ENCODE measurements at places on chromosomes 6 and 20.
A peak's percentile ranks its signal among the peaks of the same experiment; 100 is the strongest.

DNA sequence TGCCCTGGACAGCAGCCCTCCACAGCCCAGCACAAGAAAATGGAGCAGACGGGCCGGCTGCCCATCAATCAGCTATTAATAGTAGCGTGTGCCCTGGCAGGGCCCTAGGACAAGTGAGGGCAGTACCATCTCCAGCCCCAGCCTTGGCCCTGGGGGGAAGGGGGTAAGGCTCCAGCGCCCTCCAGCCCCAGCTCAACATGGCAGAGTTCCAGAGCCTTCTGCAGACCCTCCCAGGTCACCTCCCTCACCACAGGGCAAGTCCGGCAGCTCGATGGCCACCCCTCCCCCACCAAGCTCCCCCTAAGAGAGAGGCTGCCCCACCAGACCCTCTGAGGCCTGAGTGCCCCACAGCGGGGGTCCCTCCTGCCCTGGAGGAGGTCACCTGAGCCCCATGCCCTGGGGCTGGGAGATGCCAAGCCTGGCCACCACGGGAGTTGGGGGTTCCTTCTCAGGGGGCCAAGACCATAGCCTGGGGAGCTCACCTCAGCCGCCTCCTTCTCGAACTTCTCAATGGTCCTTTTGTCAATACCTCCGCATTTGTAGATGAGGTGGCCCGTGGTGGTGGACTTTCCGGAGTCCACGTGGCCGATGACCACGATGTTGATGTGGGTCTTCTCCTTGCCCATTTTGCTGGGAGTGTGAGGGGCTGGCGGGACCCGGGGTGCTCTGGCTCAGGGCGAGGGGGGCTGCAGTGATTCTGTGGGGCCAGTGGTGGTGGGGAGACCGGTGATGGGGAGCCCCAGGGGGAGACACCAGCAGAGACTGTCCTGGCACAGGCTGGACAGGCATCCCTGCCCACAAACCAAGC lies 1.5 kb downstream of the EEF1A2 start:
- no peaks in the 10 kb centered on the region for H3K36me3 ChIP-seq
- H3K27ac ChIP-seq, result no peak overlapping the region
- no peak for DNase-seq
- peaks cover 16% of the 10 kb centered on the region for H3K4me1 ChIP-seq

GRCh38 chr6:106773522-106773921 lies 144.1 kb downstream of the QRSL1 start:
- H3K36me3 ChIP-seq, result no peaks in the 10 kb centered on the region
- no peak for DNase-seq
- H3K4me1 ChIP-seq, result no peaks in the 10 kb centered on the region
- H3K27me3 ChIP-seq, result no peaks in the 10 kb centered on the region
- H3K27ac ChIP-seq, result no peak overlapping the region
- no peak overlapping the region for H3K4me3 ChIP-seq

GRCh38 chr6:124512431-124512830 lies 449.8 kb upstream of the RNF217 start:
- no peak overlapping the region for H3K27ac ChIP-seq
- H3K4me3 ChIP-seq, result no peak overlapping the region
- no peaks in the 10 kb centered on the region for H3K27me3 ChIP-seq
- H3K36me3 ChIP-seq, result no peaks in the 10 kb centered on the region

GRCh38 chr6:140355476-140355875 lies 981.0 kb upstream of the CITED2 start:
- DNase-seq, result no peak
- H3K4me3 ChIP-seq, result no peak overlapping the region
- H3K4me1 ChIP-seq, result no peaks in the 10 kb centered on the region

GRCh38 chr6:37691904-37692806 lies 5.5 kb downstream of the MDGA1 start:
- no peak overlapping the region for H3K4me3 ChIP-seq
- H3K4me1 ChIP-seq, result peaks cover 21% of the 10 kb centered on the region
- no peaks in the 10 kb centered on the region for H3K27me3 ChIP-seq
- H3K27ac ChIP-seq, result no peak overlapping the region
- H3K36me3 ChIP-seq, result no peaks in the 10 kb centered on the region

DNA sequence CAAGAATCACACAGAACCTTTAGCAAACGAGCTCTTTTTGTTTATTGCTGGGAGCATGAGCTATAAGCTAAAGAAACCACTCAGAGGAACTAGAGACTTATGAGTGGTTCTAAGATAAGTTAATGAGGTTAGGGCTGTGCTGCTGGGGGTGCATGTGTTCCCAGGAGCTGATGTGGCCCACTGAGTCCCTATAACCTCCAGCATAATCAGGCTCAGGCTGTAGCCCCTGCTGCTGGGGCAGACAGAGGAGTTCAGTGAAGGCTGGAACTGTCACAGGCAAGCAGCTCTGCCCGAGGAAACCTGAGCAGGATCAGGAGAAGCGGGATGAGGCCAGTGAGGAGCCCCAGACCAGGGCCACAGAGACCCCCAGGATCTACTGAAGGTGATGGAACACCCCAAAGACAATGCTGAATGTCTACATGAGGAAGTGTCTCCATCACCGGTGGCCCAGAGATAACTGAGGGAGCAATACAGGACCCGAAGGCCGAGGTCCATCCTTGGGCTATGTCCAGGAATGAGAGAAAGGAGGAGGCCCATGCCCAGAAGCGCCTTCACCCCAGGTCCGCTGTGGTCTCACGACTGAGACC lies 17.3 kb downstream of the TUBB2B start:
- DNase-seq, result no peak
- H3K27ac ChIP-seq, result no peak overlapping the region
- no peak overlapping the region for H3K4me3 ChIP-seq
- H3K27me3 ChIP-seq, result peaks cover 28% of the 10 kb centered on the region
- no peaks in the 10 kb centered on the region for H3K4me1 ChIP-seq

GRCh38 chr6:1380625-1381427 lies 8.6 kb upstream of the FOXF2 start:
- H3K4me1 ChIP-seq, result no peaks in the 10 kb centered on the region
- H3K36me3 ChIP-seq, result no peaks in the 10 kb centered on the region
- DNase-seq, result no peak

- H3K27ac ChIP-seq, result no peak overlapping the region
- H3K36me3 ChIP-seq, result no peaks in the 10 kb centered on the region
- DNase-seq, result no peak
- H3K4me1 ChIP-seq, result peaks cover 48% of the 10 kb centered on the region
- peak overlapping the region; percentile 60 for H3K4me3 ChIP-seq
Measured at GRCh38 chr6:6004390-6004995, 2.2 kb downstream of the NRN1 start.

GRCh38 chr6:1103945-1104623 lies 207.8 kb upstream of the FOXQ1 start:
- H3K36me3 ChIP-seq, result no peaks in the 10 kb centered on the region
- no peak for DNase-seq
- H3K4me1 ChIP-seq, result no peaks in the 10 kb centered on the region
- H3K4me3 ChIP-seq, result no peak overlapping the region

DNA sequence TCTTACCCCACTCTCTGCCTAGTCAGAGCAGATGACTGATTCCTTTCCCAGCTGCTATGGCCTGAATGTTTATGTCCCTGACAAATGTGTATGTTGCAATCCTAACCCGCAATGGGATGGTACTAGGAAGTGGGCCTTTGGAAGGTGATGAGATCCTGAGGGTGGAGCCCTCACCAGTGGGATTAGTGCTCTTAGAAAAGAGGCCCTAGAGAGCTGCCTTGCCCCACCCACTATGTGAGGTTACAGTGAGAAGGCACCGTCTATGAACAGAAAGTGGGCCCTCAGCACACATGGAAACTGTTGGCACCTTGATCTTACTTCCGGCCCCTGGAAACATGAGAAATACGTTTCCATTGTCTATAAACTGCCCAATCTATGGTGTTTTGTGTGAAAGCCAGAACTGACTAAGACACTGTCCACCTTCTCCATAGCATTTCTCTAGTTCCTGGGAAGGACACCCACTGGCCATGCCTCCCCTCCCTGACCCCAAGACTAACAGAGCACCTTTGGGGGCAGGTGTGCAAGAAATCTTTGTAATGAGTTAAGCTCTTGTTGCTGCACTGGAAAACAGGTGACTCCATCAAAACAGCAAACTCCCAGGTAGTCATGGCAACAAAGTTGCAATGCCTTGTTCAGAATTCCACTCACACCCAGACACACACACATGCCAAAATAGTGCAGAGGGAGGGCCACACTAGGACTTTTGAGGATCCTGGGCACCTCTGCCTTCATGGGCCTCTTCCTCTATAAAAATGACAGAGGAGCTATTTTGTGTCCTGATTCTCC lies 16.2 kb downstream of the GABRR2 start:
- H3K4me3 ChIP-seq, result no peak overlapping the region
- no peak overlapping the region for H3K27ac ChIP-seq
- H3K27me3 ChIP-seq, result no peaks in the 10 kb centered on the region

GRCh38 chr20:58839474-58839874 lies 11.2 kb downstream of the GNAS-AS1 start:
- H3K4me1 ChIP-seq, result no peaks in the 10 kb centered on the region
- H3K4me3 ChIP-seq, result no peak overlapping the region
- DNase-seq, result peak; percentile 45
- no peak overlapping the region for H3K27ac ChIP-seq
- H3K36me3 ChIP-seq, result no peaks in the 10 kb centered on the region

GRCh38 chr6:108947114-108947854 lies 99.1 kb downstream of the ARMC2 start:
- no peak overlapping the region for H3K4me3 ChIP-seq
- DNase-seq, result no peak
- H3K4me1 ChIP-seq, result peaks cover 20% of the 10 kb centered on the region
- no peaks in the 10 kb centered on the region for H3K27me3 ChIP-seq

GRCh38 chr6:37289931-37290330 lies 32.0 kb upstream of the TMEM217 start:
- H3K27ac ChIP-seq, result no peak overlapping the region
- H3K4me1 ChIP-seq, result peaks cover 4% of the 10 kb centered on the region
- H3K27me3 ChIP-seq, result no peaks in the 10 kb centered on the region
- no peak for DNase-seq

- no peaks in the 10 kb centered on the region for H3K4me1 ChIP-seq
- peaks cover 11% of the 10 kb centered on the region for H3K27me3 ChIP-seq
- H3K36me3 ChIP-seq, result no peaks in the 10 kb centered on the region
- H3K27ac ChIP-seq, result no peak overlapping the region
- DNase-seq, result no peak
Measured at GRCh38 chr6:165872811-165873210, 209.8 kb upstream of the PDE10A start.

GRCh38 chr6:157158897-157159296 lies 164.4 kb downstream of the TMEM242 start:
- peaks cover 71% of the 10 kb centered on the region for H3K36me3 ChIP-seq
- H3K27me3 ChIP-seq, result no peaks in the 10 kb centered on the region
- no peak overlapping the region for H3K4me3 ChIP-seq
- DNase-seq, result no peak
- H3K27ac ChIP-seq, result no peak overlapping the region

DNA sequence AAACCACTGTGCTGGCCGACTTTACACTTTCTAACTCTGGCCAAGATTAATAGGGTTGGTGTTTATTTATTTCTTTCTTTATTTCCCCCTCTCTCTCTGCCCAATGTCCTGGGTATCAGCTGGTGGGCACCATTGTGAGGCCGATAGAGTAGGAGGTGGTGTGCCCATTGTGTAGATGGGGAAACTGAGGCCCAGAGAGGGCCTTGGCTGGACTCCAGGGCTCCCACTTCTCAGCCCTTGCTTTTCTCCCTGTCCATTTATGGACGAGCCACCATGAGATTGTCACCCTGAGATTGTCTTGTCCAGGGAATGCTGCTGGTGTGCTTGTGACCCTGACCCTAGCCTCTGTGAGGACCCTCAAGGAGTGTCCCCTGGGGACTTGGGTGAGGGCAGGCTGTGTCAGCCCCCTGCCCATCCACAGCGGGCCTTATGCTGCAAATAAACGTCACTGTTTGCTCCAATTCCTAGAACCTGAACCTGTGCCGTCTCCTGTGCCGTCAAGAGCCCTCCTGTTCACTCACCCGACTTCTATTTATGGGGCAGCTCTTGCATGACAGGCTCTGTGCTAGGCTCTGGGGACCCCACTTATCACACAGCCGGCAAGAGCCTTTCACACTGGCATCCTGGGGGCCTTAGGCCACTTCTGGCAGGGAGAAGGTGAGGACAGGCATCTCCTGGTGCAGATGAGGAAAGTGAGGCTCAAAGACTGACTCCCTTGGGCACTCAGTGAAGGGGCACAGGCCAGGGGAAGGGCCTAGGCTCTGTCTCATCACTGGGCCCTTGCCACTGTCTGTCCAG lies 24.8 kb downstream of the SUN5 start:
- no peak overlapping the region for H3K27ac ChIP-seq
- H3K4me3 ChIP-seq, result no peak overlapping the region
- no peaks in the 10 kb centered on the region for H3K27me3 ChIP-seq
- H3K4me1 ChIP-seq, result peaks cover 18% of the 10 kb centered on the region

- H3K4me3 ChIP-seq, result no peak overlapping the region
- no peak for DNase-seq
- H3K36me3 ChIP-seq, result no peaks in the 10 kb centered on the region
- H3K27me3 ChIP-seq, result no peaks in the 10 kb centered on the region
- no peaks in the 10 kb centered on the region for H3K4me1 ChIP-seq
Measured at GRCh38 chr6:168860987-168861386, 392.7 kb downstream of the THBS2 start.

DNA sequence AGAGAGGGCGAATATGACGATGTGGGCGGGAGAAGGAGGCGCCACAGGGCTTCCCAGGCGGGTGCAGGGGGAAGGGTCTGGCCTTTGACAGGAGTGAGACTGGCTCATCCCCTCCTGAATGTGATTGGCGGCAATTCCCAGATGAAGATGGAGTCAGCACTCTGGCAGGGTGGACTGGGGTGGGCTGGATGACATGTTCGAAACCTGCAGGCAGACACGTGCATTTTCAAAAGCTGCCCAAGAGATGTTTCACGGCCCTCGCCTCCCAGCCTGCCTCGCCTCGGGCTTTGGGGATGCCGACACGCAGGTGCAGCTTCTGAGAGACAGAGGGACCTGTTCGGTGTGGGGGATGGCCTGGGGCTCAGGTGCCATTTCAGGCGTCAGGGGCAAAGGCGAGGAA lies 66.8 kb upstream of the AFDN start:
- H3K27ac ChIP-seq, result no peak overlapping the region
- H3K36me3 ChIP-seq, result no peaks in the 10 kb centered on the region
- no peak overlapping the region for H3K4me3 ChIP-seq
- no peaks in the 10 kb centered on the region for H3K4me1 ChIP-seq
- DNase-seq, result no peak

DNA sequence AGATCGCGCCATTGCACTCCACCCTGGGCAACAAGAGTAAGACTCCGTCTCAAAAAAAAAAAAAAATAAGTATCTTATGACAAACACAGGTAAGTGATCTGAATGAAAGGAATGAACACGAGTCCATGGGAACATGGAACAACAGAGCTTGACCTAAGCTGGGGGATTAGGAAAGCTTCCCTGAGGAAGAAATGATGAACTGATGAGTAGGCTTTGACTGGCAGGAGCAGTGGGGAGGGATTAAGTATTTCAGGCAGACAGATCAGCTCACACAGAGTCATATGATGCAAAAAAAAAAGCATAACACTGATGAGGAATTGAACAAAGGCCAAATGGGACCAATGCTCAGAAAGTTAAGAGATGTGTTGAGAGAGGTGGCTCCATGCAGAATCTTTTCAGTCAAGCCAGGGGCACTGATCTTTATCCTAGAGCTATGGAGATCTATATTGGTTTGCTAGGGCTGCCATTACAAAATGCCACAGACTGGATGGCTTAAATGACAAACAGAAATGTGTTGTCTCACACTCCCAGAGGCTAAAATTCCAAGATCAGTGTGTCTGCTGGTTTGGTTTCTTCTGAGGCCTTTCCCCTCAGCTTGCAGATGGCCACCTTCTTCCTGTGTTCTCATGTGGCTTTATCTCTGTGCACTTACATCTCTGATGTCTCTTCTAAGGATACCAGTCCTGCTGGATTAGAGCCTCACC lies 85.6 kb downstream of the ANKRD6 start:
- no peak overlapping the region for H3K27ac ChIP-seq
- H3K36me3 ChIP-seq, result no peaks in the 10 kb centered on the region
- DNase-seq, result no peak
- H3K4me3 ChIP-seq, result no peak overlapping the region
- no peaks in the 10 kb centered on the region for H3K4me1 ChIP-seq
